ENCODE measurements at places on chromosomes 7 and 10.

DNA sequence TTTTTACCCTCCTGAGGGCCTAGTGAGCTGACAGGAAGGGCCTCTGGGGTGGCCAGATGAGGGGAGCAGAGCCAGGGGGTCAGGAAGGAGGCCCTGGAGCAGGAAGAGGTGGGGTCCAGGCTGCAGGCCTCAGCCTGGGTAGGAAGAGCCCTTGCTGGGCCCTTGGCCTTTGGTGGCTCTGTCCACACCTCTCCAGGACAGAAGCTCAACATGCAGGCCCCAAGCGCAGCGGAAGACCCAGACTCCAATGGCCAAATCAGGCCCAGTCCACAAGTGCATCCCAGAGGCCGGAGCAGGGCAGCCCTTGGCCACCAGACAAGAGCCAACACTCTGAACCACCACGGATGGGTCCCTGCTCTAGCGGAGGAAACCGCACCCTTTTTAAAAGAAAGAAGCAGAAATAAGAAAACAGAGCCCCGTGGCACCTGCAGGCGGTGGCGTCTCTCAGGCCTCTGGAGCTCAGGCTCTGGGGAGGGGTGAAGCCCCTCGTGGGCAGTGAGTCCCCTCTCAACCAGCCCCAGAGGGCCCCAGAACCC lies 52.8 kb downstream of the FOXL3 start:
- DNase-seq = no peak

- no peak for DNase-seq
Measured at GRCh38 chr7:2640846-2641316, 9.1 kb downstream of the TTYH3 start.

DNA sequence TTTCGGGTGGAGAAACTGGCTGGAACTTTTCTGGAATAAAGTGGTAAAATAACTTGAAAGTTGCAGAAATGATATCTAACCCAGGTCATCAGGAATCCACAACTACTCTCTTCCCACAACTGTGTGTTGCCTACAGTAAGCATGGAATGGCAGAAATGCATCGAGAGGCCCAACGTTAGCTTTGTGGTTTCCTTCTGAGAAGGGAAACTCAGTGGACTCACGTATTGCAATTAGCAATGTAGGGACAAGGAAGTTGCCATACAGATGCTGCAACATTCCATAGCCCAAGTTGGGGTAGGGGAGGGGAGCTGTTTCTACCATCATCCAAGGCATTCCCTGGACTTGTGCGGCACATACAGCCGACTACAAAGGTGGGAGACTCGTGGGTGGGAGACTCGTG lies 1.9 kb downstream of the PON1 start:
- DNase-seq = no peak

DNA sequence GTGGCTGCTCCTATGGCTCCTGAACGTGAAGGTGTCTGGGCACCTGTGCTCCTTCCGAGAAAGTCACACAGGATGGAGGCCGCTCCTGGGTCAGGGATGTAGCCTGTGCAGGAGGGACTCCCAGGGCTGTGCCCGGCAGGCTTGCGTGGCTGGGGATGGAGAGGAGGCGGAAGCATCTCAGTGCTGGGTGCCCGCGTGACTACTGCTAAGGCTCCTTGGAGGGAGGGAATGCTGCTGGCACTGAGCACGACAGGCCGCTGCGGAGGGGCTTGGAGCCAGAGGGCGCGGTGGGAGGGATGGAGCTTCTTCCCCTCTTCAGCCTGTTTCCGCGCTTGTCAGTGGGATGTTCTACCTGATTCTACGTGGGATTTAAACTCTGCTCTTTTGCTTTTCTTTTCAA lies 35.0 kb downstream of the ADCY1 start:
- no peak for DNase-seq

DNA sequence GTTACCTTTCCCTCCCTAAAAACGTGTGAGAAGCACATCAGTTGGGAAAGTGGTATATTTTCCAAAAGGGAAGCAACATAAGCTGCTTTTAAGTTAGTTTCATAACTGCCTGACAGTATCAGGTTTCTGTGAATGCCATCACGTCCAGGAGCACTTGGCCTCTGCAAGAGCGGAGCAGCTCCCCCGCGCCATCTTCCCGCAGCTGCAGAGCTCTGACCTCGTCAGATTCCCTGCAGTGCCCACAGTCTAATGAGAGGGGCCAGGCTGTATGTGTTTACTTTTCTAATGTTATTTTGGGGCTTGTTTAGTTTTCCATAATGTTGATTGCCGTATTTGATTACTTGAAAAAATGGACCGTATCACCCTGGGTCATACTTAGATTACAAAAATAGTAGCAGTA lies 74.2 kb downstream of the MGMT start:
- DNase-seq = no peak

- no peak for DNase-seq
Measured at GRCh38 chr7:102073931-102074880, 212.5 kb upstream of the SH2B2 start.

DNA sequence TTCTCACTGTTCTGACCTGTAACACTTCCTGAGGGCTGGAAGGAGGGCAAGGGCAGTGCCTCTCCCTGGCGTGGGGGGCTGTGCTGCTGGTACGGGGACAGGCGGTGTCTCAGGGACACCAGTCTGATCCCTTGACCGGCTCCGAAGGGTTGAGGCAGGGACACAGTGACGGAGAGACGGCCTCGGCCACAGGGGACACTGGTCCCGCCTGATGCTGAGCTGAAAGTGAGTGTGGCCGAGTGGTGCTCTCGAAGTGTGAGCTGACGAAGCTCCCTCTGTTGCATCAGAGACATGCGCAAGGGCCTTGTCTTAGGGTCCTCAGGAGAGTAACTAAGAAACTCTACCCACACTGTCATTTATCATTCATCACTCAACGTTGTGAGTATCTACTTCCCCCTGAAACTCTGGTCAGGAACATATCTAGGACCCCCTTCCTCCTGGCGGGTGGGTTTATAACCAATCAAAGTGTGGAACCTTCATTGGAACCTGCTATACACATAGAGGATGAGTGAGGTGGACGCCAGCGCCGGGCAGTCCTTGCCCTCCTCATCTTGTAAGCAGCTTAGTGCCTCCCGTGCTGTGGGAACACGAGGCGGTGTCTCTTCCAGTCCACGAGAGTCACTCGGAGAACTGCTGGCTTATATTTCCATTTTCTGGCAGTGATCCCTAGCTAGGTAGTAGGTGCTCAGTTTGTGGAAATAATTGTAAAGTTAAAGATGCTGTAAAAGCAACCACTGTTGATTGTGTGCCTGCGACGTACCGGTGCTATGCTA lies 283.1 kb downstream of the DNAJB6 start:
- DNase-seq = no peak

DNA sequence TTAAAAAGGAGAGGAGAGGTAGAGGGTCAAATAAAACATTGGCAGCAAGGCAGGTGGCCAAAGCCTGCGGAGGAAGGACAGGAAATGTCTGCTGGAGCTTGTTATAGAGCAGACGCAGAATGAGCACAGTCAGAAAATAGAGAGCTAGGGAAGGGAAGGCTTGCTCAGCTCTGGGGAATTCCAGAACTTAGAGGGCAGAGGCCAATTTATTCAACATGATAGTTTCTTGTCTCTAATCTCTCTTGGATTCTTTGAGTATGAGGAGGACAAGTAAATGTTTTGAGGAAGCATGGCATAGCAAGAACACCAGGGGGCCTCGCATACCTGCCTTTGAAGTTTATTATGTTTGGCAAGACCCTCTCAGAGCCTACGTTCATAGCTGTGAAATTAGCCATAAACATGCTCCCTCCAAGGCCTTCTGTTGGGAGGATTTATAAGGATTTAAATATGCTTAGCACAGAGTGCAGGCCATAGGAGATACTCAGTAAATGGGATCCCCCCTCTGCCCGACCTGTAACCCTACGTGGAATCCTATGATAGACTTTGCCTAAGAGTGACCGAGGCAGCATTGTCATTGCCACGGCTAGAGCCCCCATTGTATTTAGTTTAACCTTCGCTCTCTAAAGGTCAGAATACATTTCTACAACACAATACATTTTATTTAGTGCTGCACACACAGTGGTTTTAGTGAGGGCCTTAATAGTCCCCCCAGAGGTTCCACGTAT lies 293.9 kb downstream of the CCDC3 start:
- DNase-seq = peak; percentile 53

DNA sequence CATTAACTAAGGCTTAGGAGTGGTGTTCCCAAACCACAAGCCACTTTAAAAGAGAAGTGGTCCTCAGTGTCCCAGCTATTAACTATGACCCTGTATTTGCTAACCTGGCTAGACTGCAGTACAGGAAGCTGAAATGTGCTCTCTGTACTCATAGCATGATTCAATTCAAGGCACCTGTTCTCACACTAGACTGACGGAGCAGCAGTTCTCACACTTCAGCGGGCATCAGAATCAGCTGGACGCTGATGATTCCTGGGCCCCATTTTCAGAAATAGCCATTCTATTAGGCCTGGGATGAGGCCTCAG lies 24.5 kb upstream of the MSRB2 start:
- DNase-seq = no peak

GRCh38 chr7:130831817-130832481 lies 97.9 kb upstream of the KLF14 start:
- DNase-seq = peak; percentile 30

GRCh38 chr7:137916980-137917645 lies 70.3 kb upstream of the DGKI start:
- no peak for DNase-seq

GRCh38 chr10:75538144-75538543 lies 106.7 kb downstream of the LRMDA start:
- DNase-seq = no peak

- DNase-seq = no peak
Measured at GRCh38 chr10:34960983-34961382, 129.2 kb downstream of the CUL2 start.

DNA sequence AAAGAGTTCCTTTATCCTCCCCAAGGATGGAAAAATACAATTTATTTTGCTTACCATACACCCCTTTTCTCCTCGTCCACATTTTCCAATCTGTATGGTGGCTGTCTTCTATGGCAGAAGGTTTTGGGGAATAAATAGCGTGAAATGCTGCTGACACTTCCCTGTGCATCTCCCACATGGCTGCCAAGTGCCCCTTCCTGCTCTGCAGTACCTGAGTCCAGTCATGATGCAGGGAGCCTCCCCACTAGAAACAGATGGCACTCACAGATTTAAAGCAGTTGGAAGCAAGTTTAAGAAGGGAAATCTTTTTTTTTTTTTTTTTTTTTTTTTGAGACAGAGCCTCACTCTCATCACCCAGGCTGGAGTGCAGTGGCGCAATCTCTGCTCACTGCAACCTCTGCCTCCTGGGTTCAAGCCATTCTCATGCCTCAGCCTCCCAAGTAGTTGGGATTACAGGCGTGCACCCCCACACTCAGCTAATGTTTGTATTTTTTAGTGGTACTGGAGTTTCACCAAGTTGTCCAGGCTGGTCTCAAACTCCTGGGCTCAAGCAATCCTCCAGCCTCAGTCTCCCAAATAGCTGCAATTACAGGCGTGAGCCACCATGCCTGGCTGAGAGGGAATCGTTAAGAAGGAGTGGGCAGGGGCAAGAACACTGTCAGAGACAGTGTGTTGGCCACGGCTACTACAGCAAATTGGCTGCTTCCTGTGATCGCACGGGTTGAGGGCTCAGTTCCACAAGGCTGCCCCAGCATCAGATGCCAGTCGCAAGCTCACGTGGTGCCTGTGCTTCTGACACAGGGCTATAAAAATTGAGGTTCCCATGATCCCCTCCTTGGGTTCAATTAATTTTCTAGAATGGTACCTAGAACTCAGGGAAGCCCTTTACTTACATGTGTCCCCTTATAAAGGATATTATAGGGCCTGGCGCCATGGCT lies 5.3 kb upstream of the PILRA start:
- DNase-seq = no peak

- DNase-seq = peak; percentile 22
Measured at GRCh38 chr7:150903606-150904005, 51.3 kb downstream of the AOC1 start.

DNA sequence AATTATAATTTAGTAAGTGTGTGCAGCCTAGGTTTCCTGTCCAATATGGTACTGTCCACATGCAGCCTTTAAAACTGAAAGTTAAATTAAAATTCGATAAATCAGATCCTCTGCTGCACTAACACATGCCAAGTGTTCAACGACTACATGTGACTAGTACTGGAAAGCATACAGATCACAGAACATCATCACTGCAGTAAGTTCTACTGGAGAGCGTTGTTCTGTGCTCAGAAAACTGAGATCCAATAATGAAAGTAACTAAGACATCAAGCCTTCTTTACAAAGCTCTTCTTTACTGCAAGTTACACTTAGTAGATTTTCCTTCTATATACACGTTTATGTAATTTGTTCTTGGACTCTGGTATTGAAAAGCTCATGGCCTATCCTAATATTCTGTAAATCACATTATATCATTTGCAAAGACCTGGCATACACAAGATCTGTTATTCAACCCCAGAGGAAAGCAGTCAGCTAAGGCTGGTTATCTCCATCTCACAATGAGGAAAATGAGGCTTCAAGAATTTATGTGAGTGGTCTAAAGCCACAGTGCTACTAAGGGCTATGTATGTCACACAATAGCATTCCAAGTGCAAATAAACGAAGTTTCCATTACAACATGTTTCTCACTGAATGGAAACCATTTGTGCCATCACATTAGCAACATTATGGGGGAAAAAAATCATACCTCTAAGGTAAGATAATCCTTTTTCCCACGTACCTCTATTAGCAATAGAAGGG lies 77.6 kb downstream of the VPS41 start:
- DNase-seq = no peak

DNA sequence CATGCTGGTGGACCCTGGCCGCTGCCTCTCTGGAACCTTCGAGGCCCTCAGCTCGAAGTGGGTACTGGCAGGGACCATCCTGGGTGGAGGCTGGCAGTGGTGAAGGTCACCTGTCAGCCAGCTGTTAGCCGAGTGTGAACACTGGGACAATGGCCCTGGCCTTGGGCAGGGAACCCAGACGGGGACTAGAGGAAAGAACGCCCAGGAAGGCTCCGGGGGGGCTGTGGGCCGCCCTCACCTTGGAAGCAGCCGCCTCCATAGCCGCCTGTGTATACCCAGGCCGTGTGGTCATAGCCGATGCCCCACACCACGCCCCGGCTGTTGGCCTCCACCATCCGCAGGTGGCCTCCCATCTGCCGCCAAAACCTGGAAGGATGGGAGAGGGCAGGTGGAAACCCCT lies 17.6 kb downstream of the BHLHA15 start:
- no peak for DNase-seq

DNA sequence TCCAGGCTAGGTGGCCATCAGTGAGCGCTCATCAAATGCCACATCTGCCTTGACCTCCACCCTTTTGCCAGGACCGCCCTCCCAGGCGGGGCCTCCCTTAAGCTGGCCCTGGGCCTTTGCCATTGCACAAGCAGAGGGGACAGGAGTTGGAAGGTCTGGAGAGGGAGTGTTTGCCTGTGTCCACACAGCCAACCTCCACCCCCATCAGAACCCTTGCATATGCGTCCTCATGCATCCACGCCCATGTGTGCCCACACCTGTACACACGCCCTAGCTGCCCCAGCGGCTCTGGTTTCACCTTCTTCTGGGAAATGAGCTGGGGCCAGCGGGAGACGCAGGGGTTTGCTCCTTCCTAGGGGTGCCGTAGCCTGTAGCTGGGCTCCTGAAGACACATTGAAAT lies 64.0 kb downstream of the NEURL1 start:
- no peak for DNase-seq

Measured in activated CD4-positive, alpha-beta T cell treated with anti-CD3 and anti-CD28 coated beads, Interleukin-2, Interleukin-4, amounts not matched to agents 100 ng/mL and 50 ng/mL, durations not matched to agents 16 hours and 8 hours (primary cell).